GF-D8 (cell line): ENCODE measurements at places on chromosomes 3 and 15.
A peak's percentile ranks its signal among the peaks of the same experiment; 100 is the strongest.

DNA sequence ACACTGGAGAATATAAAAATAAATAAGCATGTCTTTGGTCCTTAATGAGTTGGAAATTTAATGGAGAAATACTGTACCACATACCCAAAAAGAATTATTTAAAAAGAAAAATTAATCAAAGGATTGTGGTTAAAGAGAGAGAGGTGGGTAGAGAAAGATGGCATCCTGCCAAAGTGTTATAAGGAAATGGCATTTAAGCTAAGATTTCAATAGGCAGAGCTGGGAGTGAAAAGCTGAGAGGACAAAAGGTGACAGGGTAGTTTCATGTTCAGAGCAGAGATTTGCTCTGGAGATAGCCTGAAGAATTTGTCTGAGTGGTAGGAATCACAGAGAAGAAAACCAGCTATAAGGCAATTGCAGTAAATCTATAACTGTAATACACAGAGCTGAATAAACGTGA is 181.0 kb downstream of the SI start:
- no peak for DNase-seq

GRCh38 chr15:66389098-66389858 is 2.6 kb downstream of the MAP2K1 start:
- DNase-seq, result no peak

DNA sequence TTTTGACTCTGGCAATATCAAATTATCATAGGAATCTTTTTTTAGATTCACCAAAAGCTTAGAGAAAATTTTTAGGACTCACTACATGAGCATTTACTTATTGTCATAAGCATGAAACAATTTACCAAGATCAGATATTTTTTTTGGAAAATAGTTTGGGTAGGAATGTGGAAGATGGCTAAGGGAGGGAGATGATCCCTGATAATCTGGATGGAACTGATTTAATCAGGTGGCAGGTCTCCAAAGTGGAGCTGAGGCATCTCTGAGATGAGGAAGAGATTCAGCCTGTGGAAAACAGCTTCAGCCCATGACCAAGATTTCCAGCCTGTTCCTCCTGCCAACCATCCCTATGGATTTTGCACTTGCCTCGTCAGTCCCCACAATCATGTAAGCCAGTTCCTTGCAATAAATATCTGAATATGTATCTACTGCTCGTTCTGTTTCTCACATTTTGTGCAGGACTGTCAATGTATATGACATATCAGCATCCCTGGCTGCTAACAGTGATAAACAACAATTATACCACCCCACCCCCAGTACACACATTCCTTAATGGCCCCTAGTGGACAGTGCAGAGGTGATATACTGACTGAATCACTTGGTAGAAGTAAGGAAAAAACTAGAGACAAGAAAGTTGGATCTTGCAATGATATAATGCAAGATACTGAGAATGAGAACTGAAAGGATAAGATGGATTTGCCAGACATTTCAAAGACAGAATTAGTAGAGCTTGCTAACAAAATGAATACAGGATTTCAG is 183.8 kb downstream of the NEK10 start:
- DNase-seq, result no peak

- DNase-seq, result no peak
Observed at GRCh38 chr15:29093696-29094343, 175.8 kb downstream of the NSMCE3 start.

DNA sequence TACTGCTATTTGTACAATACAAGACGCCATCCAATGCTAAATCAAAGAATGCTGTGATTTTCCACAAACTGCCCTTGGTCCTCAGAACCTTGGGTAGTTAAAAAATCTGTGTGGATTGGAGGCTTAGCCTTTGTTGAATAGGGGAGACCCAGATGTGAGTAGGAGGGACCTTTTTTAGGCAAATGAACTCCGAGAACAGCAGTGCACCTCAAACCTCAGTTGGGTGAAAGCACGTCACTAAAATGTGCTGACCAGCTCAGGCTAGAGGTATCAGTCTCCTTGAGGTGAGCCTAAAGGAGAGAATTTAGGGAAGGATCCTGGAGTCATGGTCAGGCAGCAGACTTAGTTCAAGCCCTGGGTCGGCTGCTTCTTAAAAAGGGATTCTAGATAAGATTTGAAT is 200.7 kb downstream of the SOX2 start:
- DNase-seq, result no peak

DNA sequence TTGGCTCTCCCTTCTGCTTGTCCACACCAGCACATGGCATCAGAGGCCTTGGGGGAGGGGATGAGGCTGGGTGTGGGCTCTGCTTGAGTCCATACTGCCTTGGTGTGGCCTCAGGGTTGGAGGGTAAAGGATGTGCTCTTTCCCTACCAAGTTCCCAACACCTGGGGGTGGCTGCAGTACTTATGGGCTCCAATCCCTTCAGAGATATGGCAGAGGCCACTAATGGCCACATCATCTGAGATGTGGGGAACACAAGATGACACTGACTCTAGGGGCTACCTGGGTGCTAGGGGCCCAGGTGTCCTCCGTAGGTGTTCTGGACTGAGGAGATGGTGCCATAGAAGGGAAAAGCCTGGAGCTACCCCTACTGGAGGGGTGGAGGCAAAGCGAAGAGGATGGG is 6.9 kb downstream of the CXCR6 start:
- DNase-seq, result no peak

DNA sequence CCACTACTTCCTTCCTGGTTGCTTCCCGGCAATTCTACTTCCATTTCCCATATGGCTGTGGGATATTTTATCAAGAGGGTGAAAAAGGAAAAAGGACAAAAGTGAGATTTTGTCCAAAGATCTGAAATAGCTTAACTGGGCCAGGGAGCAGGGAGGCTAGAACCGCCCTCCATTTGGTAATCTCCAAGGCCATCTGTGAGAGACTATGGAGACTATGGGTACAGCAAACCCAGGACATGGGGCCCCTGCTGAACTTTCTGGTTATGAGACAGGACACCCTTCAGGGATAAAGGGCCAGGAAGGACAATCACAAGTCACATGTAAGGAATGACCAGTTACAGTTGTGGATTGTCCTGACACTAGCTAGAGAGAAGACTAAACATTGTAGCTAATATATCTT is 24.3 kb downstream of the ZSCAN2 start:
- DNase-seq, result no peak

DNA sequence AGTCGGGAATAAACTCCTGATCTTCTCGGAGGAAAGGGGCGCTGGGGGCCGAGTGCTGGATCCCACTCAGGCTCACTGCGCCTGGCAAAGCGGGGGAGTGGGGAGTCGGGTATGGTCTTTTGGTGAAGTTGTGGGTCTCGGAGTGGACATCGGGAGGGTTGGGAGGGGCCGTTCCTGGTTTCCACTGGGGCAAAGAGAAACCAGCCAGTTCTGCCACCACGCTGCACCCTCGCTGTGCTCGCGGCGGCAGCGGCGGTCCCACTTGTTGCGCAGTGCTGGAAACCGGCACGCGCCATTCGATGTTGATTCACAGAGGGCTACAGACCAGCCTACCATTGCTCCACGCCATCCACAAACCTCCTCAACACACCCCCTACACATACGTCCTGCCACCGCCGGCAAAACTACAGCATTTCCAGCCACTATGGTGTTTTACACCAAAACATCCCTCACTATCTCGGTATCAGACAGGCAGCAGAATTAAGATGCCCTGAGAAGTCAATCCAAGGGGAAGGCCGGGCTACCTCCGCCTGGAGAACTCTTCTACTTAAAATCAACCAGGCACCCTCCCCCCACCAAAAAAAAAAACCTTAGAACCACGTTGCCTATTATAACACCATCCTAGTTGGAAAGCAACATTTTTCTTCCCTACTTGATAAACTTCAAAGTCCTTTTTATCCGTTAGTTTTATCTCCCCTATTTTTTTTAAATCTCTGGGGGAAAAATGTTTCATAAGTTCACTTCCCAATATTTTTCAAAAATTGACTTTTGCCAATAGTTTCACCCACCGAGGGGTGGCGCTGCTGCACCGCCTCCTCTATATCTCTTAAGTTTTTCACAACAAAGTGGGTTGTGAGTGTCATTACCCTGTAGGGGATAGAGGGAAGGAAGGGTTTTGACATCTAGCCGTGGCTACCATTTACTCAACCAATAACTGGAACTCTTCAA is 3.6 kb downstream of the BCL6 start:
- DNase-seq, result peak; percentile 36

DNA sequence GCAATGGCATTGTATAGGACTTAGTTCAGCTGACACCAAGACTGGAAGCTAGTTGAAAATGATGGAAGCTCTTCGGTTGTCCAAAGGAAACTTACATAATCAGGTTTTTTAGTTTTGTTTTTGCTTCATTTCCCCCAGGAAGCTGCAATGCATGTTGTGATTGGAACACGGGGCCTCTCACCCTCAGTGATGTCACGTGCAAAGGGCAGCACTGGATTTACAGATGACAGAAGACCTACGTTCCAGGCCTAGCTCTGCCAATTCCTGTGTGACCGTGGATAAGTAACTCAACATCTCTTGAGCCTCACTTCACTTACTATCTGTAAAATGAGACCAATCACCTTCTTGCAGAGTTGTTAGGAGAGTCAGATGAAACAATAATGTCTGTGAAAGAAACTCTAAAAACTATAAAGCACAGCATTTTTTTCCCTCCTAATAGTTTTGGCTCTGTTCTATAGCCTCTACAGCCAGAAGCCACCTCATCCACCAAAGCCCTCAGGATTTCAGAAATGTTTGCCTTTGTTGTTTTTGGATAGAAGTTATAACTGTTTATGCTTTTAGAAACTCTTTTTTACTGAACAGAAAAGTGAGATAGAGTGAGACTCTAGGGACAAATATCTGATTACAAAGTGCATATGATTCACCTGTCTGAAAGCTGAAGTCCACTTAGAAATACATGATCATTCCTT is 4.6 kb downstream of the RBSN start:
- no peak for DNase-seq

DNA sequence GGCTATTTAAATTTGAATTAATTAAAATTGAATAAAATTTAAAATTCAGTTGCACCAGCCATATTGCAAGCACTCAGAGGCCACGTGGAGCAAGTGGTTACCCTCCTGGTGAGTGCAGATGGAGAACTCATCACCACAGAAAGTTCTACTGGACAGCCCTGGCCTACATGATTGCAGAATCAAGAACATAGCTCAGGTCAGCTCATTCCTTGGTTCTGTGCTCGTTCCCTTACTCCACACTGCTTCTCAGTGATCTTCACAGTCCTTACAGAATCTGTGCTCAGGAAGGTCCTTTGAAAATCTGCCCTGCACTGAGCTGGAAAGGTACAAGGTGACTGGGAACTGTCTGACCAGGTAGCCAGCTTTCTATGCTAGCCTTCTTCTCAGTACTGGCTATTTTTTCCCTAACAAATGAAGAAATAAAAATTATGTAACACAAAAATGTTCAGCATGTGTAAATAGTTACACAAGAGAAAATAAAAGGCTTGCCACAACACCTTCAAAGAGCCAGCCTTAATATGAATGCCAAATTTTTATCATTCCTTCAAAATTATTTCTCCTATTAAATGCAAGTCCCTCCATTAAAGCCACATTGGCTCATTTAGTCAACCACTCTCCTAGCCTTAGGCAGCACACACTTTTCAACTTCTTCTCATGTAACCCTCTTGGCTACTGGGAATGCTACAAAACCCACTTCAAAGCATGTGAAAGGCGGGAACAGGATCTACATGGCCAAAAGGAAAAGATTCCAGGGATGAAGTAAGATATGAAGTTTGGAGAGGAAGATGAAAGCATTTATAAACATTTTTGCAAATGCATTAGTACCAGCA is 326.4 kb upstream of the WNT5A start:
- no peak for DNase-seq

DNA sequence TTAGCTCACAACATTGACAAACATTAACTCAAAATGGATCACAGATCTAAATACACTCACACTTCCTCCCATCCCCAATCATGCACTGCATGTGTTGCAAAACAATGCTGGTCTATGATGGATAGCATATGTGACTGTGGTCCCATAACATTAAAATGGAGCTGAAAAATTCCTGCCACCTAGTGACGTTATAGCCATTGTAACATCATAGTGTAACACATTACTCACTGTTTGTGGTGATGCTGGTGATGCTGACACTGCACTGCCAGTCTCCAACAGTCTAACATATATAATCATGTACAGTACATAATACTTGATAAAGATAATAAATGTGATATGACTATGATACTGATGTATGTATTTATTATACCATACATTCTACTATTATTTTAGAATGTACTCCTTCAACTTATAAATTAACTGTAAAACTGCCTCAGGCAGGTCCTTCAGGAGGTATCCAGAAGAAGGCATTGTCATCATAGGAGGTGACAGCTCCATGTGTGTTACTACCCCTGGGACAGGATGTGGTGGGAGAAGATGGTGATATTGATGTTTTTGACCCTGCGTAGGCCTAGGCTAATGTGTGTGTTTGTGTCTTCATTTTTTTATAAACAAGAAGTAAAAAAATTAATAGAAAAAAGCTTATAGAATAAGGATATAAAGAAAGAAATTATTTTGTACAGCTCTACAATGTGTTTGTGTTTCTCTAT is 41.3 kb downstream of the TXNRD3 start:
- no peak for DNase-seq
